ENCODE measurements at places on chromosomes 11 and 22.

DNA sequence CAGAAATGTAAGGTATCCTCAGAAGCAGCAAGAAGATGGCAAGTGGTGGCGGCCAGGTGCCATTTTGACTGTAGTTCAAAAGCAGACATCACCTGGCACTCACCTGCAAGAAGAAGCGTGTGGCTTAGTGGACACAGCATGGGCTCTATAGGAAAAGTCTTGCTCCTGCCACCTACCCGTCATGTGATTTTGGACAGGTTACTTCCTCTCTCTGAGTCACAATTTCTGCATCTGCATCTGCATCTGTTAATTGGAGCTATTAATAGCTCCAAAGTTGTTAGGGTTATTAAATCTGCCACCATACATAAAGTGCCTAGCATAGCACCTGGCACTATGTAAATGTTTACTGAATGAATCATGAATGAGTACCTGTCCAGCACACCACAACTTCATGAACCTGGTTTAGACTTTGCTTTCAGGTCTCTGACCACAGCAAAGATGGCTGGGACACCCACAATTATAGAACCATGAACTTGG, 16.8 kb downstream of the RAB30 start:
- DNase-seq = no peak

- DNase-seq = no peak
Measured at GRCh38 chr11:49303080-49303479, 94.7 kb upstream of the FOLH1 start.

- DNase-seq = no peak
Measured at GRCh38 chr22:44111562-44112155, 69.1 kb upstream of the PARVG start.

GRCh38 chr22:42283278-42284201, 13.1 kb upstream of the TCF20 start:
- peak; percentile 37 for DNase-seq

DNA sequence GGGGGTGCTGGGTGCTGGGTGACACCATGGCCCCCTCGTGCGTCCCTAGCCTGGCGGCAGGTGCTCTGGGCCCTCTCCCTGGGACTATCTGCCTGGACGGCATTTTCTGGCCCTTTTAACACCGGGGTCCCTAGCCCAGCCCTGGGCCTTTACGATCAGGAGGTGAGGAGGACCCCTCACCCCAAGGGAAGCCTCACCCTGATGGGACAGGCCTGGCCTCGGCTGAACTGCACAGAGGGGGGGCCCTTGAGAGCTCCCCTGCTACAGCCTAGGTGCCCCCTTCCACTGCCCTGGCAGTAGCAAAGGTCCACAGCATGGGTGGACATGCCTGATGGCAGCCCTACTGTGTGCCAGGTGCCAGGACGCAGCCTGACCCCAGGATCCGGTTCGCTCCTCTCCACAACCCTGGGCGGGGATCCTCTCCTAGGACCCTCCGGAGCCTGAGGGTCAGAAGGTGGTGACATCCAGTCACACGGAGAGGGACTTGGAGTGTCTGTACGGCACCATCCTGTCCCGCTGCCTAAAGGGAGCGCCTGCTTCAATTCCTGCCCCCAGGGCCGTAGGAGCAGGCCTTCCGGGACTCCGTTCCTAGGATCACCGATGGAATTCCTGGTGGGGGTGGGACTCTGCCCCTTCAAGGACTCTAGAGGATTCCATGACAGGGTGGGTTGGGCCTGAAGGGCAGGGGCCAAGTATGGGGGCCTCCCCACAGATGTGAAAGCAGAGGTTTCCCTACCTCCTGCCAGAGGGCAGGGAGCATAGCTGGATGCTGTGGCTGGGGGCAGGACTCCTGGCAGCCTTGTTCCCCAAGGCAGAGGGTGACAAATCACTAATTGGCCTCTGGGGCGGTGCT, 33.0 kb upstream of the TH start:
- no peak for DNase-seq

DNA sequence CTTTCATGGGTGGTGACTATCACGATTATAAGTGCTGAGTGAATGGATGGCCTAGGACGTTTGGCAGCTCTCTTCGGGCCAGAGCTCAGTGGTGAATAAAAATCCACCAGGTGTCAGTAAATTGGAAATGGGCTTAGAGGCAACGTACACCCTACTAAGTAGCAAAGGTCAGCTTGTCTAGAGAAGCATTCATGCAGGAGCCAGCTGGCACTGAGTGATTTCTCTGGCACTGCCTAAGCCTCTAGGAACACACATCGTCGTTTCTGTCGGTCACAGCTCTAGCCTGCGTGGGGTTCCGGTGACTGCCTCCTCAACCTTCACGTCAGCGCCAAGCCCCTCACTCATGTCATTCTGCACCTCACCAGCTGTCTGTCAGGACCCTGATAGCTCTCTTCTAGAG, 192.4 kb upstream of the NTM start:
- DNase-seq = no peak

DNA sequence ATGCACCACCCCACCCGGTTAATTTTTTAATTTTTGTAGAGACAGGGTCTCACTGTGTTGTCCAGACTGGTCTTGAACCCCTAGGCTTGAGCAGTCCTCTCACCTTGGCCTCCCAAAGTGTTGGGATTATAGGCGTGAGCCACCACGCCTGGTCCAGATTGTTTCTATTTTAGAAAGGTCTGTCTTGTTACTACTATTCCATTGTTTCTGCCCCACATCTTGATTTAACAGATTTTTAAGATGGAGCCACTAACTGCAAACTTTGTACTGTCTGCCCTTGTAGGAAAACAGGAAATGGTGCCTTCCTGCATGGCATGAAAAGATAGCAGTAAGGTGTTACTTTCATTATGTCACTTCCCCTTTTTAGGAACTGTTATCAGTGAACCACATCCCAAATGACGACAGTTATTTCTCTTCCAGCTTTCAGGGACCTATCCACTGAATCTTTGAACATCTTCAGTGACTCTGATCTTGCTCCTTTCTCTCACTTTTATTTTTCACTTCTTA, 23.2 kb downstream of the TAF1D start:
- no peak for DNase-seq

DNA sequence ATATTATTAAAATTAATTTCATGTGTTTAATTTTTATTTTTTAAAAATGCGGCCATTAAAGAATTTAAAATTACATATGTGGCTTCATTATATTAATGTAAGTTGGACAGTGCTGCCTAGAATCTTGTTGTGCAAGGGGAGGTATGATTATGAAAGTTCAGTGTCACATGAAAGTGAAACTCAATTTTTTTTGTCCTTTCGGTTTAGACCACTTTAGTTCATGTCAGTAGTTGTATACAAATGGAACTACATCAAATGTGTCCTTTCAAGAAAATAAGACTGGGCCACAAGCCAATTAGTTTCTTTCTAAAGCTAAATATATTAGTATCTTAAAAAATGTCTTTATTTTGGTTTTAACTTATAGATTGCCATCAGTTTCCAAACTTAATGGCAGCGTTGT, 35.7 kb downstream of the TBCEL start:
- no peak for DNase-seq

DNA sequence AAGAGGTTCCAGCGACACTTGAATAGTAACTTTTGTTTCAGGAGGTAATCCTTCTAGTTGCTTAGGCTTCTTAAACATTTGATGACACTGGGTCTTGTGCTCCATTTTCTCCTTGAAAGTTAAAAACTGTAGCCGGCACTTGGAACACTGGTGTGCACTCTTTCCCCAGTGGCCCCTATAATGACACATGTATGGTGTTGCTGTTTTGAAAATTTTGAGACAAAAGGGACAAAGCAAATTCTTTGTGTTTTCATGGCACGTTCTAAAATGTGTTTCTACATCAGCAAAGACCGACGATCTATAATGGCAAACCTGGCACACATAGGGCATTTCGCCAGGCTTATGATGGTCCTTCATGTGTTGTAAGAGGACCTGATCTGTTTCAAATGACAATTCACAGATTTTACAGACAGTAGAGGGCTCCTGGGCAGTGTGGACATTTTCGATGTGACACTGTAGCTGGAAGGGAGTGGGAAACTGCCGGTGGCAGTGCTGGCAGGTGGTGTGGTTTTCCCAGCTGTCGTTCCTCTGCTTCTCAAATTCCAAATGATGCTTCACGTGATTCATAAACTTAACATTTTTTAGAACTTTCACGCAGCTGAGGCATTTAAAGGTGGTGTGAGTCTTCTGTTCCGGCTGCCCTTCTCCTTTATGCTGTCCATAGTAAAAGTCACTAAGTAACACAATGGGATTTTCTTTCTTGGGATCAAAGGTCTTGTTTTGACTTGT, 20.5 kb downstream of the ZNF280B start:
- no peak for DNase-seq

- no peak for DNase-seq
Measured at GRCh38 chr22:19168088-19168890, 10.2 kb downstream of the SLC25A1 start.

DNA sequence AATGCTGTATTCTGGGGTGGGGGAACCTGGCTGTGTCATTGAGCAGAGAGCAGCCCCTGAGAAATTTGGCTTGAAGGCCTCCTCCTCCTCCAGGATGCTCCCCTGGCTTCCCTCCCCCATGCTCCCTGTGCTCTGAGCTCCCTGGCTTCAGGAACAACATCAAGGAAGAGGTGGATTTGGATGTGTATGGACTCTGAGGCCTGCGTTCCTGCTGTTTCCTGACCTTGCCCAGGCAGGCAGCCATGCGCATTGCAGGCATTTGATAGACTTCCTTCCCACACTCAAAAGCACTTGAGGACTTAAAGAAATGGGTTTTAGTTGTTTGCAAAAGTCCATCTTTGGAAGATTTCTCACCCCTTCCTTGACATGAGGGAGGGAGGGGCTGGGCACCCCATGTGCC, 1317.1 kb downstream of the BRD1 start:
- no peak for DNase-seq

- no peak for DNase-seq
Measured at GRCh38 chr22:38727530-38728451, 22.0 kb downstream of the GTPBP1 start.

GRCh38 chr11:70761094-70761907, 363.0 kb downstream of the CTTN start:
- no peak for DNase-seq

DNA sequence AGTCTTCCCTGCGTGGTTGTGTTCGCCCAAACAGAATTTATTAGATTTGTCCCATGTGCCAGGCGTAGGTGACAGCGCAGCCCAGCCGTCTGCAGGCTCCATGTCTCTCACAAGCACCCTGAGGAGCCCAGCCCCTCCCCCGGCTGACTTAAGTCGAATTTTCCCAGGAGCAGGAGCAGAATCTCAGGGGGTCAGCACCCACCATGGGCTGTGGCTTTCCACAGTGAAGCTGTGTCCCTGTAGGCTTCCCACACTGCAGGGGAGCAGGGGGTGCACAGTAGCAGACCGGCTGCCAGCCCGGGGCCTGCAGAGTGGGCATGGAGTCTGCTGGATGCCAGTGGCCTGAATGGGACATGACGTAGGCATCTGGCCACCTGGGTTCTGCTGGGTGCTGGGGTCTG, 16.0 kb downstream of the PARVG start:
- DNase-seq = no peak

- DNase-seq = no peak
Measured at GRCh38 chr22:23031381-23031780, 38.9 kb upstream of the GNAZ start.

DNA sequence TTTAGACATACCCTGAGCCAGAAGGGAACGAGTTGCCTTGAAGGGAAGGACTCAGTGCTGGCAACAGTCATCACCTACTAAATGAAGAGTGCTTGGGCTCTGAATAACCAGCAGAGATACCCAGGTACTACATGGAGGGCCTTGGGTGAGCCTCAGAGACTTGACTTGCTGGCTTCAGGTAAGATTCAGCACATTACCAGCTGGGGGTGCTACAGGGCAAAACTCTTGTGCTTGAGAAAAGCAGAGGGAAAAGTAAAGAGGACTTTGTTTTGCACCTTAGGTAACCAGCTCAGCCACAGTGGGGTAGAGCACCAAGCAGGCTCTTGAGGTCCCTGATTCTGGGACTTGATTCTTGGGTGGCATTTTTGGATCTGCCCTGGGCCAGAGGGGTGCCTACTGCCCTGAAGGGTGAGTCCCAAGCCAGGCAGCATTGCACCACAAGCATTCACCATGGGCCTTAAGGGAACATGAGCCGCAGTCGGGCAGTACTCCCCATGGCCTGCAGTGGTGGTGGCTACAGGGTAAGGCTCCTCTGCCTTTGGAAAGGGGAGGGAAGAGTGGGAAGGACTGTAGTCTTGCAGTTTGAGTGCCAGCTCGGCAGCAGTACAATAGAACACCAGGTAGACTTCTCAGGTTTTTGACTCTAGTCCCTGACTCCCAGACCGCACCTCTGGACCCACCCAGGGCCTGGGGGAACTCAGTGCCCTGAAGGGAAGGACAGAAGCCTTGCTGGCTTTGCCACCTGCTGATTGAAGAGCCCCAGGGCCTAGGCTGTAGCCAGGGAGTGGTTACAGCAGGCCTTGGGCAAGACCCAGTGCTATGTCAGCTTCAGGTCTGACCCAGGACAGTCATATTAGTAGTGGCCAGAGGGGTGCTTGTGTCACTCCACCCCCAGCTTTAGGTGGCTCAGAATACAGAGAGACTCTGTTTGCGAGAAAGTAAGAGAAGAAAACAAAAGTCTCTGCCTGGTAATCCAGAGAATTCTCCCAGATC, 22.7 kb upstream of the PLEKHA7 start:
- no peak for DNase-seq

All from stimulated activated CD8-positive, alpha-beta memory T cell treated with anti-CD3 and anti-CD28 coated beads, Interleukin-7, amount 100 ng/mL, for 4 hours (primary cell).